ENCODE measurements at places on chromosomes 6 and 20.
A peak's percentile ranks its signal among the peaks of the same experiment; 100 is the strongest.

DNA sequence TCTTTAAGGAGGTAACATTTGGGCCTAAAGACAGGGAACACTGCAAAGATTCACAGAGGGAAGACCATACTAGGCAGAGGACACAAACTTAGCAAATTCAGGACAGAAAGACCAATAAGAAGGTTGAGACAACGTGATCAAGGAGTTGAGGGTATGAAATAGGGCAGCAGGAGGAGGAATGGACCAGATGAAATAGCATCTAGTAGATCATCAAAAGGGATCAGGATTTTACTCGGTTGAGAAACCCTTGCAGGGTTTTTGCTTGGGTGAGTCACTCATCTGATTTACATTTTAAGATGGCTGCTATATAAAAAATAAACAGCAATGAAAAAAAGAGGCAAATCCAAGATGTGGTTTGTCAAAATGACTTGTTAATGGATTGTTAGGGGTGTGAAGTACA is 4.7 kb downstream of the BCLAF1 start:
- DNase-seq, result no peak

DNA sequence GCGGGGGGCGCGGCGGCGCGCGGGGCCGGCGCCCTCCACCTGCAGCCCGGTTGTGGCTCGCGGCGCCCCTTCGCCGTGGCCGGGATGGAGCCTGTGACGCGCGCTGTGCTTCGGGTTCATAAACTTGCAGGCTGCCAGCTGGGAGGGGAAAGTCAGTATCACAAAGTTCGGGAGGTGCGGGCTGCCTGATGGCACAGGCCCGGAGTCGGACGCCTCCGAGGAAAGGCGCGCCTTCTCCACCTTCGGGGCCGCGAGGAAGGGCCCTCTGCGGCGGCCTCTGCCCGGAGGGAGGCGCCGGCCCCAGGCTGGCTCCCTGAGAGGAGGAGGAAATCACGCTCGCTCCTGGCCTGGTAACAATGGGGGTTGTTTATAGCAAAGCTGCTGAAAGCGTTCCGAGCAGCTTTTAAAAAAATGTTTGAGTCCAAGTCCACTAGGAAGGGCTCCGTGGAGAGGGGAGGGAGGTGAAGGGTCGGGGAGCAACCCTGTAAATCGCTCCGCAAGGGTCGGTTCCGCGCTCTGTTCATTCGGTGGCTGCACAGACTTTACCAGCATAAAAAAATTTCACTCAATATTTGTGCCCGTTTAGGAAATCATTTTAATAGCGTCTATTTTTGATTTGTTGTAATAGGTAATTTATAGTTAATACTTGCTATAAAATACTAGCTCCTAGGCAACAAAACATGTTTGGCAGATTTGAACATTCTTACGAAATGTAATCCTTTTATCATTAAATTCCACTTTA is 1.0 kb downstream of the AFDN start:
- peak; percentile 69 for DNase-seq

DNA sequence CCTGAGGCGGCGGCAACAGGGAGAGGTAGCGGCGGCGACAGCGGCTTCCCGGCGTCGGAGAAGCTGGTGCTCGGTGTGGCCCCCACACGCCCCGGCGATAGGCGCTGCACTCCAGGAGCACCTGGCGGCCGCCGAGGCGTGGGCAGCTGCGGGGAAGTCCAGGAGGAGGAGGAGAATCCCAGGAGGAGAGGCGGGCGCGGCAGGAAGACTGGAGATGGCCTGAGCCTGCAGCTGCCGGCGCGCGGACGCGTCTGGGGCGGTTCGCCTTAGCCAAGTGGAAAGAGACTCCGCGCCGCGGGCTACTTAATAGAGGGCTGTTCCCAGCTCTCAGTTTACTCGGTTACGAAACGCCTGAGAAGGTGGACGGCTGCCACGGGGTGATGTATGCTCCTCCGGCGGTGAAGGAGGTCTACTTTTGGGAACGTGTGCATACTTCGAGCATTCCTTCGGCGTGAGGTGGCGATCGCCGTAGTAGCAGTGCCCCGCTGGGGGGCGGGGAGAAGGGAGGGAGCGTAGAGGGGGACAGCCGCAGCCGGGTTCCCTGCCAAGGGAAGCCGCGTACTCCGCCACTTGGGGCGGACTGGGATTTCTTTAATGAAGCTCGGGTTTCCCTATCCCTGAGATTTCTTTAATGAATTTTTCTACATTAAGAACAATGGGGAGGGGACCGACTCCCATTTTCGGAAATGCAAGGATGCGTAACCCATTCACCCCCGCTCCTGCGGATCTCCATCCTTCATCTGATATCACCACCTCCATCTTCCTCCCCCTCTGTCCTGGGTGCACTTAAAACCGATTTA is at the start of gene COL12A1:
Gene COL12A1 (minus strand): TSS at position 278 of the 800 bp plus-strand sequence. CDS start 3,261 bp downstream, outside the sequence.
- peak; percentile 77 for DNase-seq

DNA sequence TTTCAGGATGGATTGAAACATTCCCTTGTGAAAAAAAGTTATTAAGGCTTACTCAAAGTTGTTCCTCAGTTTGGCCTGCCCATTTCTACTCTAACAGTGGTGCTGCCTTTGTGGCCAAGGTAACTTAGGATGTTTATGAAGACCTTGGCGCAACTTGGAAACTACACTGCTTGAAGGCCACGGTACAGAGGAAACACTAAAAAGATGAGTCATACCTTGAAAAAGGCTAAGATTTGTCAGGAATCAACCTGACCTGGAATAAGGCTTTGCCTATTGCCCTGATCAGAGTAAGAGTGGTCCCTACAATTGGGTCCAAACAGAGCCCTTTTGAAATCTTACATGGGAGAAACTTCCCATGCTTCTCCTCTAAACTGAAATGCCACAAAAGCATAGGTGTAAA is 119.9 kb upstream of the MOCS1 start:
- DNase-seq, result no peak

GRCh38 chr6:43125119-43125518 is 46.0 kb upstream of the SRF start:
- DNase-seq, result no peak

DNA sequence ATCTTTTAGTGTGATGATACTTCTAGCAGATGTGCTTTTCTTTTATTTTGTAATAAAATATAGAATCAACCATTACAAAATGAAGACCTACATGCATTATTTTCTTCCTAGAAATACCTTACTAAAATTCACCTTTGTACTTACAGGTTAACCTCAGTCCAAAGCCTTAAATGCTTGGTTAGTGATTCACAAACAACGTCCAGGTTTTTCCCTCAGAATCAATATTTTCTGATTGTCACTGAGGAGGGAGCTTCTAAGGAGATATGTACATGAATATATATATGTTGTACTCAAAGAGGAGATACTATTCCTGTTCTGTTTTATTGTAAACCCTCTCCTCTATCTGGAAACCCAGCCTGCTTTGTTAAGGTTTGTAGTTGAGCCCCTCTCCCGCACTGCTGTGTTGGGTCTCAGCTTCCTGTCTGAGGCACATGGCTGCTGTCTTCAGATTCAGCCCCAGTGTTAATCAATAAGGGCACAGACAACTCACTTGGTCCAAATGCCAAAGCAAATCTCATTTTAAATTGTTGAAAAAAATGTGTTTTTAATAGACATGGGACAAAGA is 33.9 kb upstream of the HS3ST5 start:
- DNase-seq, result no peak

Measured in Caco-2 (cell line).